Sigmoid colon (tissue), 7 donors: ENCODE measurements at places on chromosomes 3 and 15.

GRCh38 chr3:134482622-134483021, 3.2 kb downstream of the ANAPC13 start:
- no peak for DNase-seq

- peak; percentile 77 for DNase-seq
These were observed 907 bp downstream of the TATDN2 start for GRCh38 chr3:10248984-10249748.

GRCh38 chr3:37739579-37740290, 121.9 kb upstream of the CTDSPL start:
- no peak for DNase-seq

DNA sequence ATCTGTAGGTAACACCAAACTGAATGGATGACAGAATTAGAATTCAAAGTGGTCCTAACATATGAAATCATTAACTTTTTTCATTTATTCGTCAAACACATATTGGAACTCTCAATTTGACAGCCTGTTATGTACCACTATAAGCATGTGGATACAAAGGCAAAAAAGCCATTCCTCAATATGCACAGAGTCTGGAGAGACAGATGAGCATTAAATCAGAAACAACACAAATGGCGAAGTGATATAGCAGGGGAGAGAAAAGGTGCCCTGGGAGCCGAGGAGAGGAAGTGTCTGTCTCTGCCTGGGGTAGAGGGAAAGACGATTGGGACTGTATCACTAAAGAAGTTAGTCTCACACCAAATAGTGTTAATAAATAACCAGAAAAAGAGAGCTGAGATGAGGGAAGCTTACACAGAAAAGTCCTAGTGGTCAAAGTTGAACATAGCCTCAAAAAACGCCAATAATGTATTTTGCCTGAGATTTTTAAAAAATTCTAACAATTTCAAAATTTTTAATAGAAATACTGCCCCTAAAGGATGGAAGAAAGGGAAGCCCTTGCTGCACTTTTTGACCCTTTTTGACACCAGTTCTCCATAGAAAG, 417.5 kb downstream of the TUSC7 start:
- no peak for DNase-seq

GRCh38 chr3:122695927-122696561, 15.4 kb downstream of the PARP14 start:
- DNase-seq = no peak

DNA sequence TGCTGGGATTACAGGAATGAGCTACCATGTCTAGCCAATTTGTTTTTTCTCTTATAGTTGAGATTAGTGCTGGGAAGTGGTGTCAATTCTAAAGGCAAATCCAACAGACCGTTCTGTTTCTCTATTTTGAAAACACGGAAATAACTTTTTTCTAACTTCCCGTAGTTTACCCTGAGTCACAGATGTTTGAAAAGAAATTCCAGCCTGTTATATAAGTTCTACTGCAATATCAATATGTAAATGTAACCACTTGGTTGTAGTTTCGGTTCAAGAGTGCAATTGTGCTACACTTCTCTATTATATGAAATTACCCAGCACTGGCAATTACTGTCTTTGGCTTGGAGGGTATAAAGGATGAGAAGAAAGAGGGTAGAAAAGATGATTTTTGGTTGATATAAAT, 22.3 kb upstream of the GNB4 start:
- DNase-seq = no peak

- DNase-seq = no peak
These were observed 133.4 kb downstream of the IL5RA start for GRCh38 chr3:2976796-2977195.

- DNase-seq = no peak
These were observed 47.9 kb upstream of the CADPS start for GRCh38 chr3:62923066-62923465.

DNA sequence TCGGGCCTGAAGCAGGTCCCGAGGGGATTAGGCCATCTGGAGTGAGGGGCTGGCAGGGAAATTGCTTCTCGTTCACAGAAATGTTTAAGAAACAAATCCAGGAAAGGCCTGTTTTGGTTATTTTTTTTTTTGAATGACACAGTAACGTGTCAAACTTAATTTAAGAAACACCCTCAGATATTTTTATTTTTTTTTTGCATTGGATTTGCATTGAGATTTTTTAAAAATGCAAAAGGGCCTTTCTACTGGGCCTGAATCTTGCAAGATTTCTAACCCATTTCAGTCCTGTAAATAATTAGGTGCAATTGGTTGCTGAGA, 25.0 kb upstream of the KLF13 start:
- no peak for DNase-seq

DNA sequence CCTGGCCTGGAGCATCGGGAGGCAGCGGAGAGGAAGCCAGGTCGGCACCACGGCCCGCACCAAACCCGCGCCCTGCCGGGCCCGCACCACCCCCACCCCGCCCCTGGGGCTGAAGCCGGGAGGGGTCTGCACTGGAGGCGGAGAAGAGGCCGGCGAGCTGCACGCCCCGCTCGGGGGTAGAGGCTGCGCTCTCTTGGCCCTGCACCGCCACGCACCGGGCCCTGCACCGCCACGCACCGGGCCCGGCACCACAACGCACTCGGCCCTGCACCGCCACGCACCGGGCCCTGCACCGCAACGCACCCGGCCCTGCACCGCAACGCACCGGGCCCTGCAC, 41.4 kb downstream of the MUC20 start:
- no peak for DNase-seq

DNA sequence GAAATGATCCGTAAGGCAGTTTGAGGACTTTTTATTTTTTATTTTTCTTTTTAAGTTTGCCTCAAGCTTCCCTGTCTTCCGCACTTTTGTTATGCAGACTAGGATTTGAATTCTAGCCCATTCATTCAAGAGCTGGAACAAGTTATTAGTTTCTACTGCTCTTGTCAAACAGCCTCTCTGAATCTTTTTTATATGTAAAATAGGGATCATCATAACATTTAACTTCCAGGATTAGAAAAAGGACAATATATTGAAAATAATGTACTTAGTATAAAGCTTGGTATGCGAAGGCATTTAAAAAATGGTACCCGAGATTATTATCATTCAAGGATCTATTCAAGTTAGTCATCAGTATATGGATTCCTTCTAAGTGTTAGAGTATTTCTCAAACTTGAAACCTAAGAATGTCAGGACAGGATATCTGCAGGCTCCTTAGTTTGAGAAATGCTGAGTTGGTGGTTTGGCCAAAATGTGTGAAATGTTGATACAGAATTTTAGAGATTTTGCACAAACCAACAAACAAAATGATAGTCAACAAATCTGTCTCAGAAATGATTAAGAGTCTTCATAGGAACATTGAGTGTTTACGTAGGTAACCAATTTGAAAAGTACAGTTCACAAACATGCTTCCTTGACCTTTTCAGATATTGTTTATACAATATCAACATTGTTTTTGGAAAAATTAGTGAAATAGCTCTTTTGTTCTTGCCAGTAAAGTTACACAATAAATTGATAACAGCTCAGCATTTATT, 40.5 kb upstream of the IGSF10 start:
- DNase-seq = no peak

DNA sequence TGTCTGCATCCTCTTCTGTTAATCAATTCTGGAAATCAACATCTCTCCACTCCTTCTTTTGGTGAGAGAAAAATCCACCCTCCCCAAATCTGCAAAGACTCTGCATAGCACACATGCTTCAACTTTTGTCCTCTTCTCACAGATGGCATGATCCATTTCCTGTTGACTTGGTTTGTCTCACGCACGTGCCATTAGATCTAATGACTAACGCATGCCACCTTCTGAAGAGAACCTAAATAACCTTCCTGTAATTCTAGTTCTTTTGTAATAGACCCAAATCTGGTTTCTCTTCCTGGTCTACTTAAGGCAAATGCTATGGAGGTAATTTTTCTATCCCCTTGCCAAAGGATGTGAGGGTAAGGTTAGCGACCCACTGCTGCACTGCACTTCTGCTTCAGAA, 51.0 kb upstream of the ATOSA start:
- DNase-seq = no peak

DNA sequence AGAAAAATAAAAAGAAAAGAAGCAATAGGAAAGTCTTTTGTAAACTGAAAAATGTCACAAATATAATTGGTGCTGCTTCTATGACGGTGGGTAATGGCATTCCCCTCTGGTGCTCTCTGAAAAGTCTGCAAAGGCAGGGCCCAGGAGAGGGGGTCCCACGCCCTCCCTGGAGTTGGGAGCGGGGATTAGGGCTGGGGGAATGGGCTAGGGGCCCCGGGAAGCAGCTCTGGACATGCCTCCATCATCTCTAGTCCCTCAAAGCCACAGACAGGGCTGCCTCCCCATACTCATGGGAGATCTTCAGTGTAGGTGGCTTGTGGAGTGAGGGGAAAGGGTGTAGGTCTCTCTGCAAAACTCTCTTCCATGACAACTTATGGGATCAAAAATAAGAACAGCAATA, 7.8 kb upstream of the RHCG start:
- DNase-seq = no peak

DNA sequence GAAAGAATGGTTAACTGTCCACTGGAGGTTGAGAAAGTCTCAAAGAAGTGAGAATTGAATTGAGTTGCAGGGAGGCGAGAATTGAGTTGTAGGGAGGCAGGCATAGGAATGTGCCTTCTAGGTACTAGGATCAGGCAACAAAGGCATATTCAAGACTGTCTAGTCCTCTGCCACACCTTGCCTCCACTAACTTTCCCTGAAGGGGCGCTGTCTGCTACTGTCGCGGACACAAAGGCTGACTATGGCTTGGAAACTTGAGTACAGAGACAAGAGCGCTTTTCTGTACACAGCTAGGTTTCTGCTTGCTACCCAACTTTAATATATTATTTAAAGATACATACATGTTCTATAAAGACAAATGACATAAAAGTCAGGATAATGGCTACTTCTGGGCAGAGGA, 10.4 kb upstream of the FBXL22 start:
- DNase-seq = no peak

- DNase-seq = peak; percentile 89
These were observed 108.8 kb downstream of the KLF13 start for GRCh38 chr15:31435261-31435911.

GRCh38 chr3:160091441-160091840, 102.8 kb downstream of the IL12A start:
- no peak for DNase-seq

DNA sequence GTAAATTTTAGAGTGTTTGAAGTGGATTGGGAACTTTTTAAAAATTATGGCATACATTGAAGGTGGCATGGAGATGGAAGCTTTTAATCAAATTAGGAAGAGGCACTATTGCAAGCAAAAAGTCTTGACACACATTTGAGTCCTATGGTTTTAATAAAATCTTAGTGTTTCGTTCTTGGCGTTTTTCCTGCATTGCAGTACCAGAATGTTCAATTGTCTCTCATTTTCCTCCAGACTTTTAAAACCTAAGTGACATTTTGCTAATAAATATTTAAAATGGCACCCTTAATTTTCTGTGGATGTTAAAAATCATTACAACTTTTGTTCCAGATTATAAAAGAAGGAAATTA, 2.2 kb downstream of the TGFBR2 start:
- DNase-seq = no peak

DNA sequence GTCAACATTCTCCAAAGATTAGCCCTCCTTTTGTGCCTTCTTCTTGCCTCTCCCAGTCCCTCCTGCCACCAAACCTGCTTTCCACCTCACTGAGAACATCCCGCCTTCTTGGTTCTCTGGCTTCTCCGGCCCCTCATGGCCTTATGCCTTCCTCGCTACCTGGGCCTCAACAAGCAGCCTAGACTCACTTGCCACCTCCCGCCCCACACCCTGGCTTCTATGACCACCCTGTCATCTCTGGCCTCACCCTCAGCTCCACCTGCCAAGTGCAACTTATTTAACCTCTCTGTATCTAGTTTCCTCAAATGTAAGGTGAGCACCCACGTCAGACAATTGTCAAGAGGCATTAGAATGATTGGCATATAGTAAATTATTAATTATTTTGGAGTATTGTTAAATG, 68.8 kb upstream of the MEX3B start:
- DNase-seq = no peak

DNA sequence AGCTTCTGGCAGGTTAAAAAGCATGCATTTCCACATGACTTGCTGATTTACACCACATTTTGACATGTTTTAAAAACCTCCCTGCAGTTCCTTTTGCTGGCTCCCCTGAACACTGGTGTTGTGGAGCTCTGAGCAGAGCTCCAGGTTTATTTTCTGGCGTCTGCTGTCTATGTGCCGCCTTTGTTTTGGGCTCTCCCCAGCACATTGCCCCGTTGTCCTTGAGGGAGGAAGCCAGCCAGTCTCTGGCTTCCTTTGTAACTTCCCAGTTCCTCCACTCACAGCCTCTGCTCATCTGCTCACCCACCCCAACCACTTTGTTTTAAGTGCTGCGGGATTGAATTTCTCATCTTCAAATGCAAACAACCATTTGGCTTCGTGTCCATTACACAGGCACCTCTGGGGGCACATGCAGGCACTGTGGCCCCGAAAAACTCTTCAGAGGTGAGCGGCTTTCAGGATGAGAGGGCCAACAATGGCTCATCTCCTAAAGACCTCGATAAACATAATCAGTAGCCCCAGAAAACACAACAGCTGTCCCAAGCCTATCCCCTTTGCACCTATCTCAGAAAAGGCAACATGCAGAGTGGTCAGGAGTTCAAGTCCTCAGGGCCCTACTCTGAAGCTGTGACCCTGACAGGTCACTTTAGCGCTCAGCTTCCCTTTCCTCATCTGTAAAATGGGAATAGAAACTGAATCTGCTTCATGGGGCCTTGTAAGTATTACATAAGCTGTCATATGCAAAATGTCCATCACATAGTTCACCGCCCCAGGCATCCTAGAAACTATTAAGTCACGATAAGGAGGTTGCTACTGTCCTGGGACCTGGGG, 1.3 kb upstream of the MEF2A start:
- peak; percentile 75 for DNase-seq

DNA sequence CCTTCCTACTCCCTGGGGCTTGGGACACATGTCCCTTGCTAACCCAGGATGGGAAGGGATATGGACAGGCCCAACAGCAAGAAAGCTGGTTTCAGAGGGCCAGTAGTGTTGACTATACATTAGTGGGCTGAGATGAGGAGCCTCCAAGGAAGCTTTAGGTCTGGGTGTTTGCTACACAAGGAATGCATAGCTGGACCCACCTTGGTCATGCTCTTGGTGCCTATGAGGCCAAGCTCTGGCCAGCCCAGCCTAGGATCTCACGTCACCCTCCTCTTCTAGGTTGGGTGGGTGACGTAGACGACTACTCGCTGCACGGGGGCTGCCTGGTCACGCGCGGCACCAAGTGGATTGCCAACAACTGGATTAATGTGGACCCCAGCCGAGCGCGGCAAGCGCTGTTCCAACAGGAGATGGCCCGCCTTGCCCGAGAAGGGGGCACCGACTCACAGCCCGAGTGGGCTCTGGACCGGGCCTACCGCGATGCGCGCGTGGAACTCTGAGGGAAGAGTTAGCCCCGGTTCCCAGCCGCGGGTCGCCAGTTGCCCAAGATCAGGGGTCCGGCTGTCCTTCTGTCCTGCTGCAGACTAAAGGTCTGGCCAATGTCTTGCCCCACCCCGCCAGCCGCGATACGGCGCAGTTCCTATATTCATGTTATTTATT, 653 bp upstream of the WDR6 start:
- peak; percentile 85 for DNase-seq

DNA sequence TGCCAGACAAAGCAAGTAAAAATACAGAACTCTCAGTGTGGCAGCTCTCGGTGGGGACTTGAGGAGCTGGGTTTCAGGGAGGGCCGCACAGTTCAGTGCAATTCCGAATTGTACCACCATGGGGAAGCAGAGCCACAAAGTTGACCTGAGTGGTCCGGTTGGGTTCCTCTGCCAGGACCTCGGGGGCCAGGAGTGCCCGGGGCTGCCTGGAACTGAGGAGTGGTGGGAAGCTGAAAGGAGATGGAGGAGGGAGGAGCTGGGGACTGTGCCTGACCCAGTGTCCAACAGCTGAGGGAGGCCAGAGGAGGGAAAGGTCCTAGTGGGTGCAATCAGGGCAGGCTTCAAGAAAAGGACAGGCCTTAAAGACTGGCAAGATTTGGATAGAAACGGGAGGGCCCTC, 32.2 kb upstream of the TRH start:
- DNase-seq = no peak
